ENCODE measurements at places on chromosomes 7 and 10.

DNA sequence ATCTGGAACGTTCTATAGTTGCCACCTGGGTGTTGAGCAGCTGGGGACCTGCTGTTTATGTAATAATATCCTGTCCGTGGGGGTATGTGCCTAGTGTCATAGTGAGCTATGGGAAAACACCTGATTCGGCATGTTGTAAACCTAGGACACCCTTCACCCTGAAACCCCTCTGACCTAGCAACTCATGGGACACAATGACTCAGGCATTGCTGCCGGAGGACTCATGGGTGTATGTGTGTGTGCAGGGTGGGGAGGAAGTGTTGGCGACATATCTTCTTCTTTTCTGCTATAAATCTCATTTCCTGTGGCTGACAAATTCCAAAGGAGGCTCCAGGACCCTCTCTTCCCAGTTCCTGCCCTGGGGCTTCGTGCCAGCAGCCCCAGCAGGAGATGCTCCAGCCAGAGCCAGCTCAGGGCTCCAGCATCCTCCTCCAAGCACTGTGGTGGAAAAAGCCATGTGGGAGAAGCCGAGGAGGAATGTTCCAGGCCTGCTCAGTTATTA is 77.0 kb upstream of the PODXL start:
- DNase-seq: no peak

GRCh38 chr10:89639326-89639725 is 5.7 kb downstream of the PANK1 start:
- DNase-seq: no peak

- no peak for DNase-seq
Measured at GRCh38 chr7:7920481-7920880, 48.1 kb upstream of the GLCCI1 start.

GRCh38 chr7:95144256-95144655 is 180.1 kb downstream of the PON1 start:
- no peak for DNase-seq

- no peak for DNase-seq
Measured at GRCh38 chr10:132878091-132878729, 64.2 kb downstream of the CFAP46 start.

- peak; percentile 51 for DNase-seq
Measured at GRCh38 chr10:48658243-48658974, 26.3 kb upstream of the WDFY4 start.

DNA sequence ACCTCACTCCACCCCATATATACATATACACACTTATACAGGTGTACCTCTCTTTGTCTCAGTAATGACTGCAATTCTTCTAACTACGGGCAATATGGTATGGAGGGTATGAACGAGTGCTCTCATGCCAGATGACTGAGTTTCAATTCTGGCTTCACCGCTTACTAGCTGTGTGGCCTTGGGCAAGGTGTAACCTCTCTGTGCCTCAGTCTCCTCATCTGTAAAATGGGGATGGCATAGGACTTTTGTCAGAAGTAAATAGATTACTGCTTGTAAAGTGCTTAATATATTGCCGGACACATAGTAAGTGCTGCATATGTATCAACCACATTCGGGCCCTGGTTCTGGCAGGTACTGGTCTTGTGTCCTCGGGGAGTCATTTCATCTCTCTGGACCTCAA is 60.1 kb upstream of the IFRD1 start:
- no peak for DNase-seq

- DNase-seq: no peak
Measured at GRCh38 chr10:62062752-62063512, 161.4 kb downstream of the ARID5B start.

- peak; percentile 4 for DNase-seq
Measured at GRCh38 chr10:86341361-86341811, 25.2 kb downstream of the GRID1 start.

DNA sequence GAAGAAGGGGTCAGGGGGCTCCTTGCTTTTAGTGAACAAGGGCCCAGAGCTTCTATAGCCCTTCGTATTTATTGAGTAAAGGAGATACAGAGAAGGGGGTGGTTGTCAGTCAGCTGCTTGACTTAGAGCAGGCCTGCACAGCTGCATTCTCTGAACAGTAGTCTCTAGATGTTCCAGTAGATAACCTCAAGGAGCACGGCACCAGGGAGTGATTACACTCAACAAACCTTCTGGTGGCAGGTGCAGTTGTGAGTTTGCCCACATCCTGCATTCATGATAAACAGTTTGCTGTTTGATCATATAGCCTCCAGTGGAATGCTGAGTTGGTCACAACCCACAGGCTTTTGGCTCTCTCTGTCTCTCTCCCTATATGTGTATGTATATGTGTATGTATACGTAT is 70.0 kb upstream of the GJD4 start:
- DNase-seq: no peak

GRCh38 chr10:70480239-70480861 is 1.8 kb downstream of the PALD1 start:
- DNase-seq: peak; percentile 26

DNA sequence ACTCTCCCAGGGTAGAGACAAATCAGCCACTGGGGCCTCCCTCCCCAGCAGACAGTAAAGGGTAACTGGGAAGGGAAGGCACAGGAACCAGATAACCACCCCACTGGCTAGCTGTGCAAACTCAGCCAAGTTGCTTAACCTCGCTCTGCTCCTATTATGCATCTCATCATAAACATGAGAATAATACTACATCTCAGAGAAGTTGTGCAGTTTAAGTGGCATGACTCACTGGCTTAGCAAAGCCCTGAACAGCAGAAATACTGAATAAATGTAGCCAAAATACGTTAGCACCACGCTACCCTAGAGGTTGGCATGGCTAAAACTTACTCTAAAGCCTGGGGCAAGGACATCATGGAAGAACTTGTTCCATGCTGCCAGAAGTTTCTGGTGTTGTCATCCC is 128.1 kb upstream of the ANK3 start:
- no peak for DNase-seq

GRCh38 chr10:116985611-116986010 is 19.4 kb downstream of the SHTN1 start:
- DNase-seq: no peak

DNA sequence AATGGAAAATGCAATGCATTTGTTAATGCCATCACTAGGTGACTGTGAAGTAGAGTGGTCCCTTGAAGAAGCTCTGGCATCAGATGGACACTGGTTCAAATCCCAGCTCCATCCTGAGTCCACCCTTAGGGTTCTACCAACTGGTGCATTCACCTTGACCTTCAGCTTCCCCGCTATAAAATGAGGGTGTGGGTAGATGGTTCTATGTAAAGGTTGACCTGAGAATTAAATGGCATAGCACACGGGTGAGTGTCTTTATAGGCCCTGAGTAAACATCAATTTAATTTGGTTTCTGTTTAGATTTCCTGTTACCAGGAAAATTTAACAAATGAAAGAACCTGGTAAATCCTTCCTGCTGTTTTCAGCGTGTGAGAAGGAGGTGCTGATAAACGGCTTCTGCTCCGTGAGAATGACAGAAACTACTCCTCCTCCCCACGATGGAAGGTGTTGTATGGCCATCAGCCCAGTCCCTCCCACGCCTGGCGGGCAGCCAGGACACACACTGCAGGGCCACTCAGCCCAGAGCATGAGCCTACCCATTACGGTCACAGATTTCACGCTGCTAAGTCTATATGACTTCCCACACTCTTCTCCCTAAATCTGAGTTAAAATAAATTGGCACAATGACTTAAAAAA is 210.1 kb downstream of the TNS3 start:
- DNase-seq: no peak

DNA sequence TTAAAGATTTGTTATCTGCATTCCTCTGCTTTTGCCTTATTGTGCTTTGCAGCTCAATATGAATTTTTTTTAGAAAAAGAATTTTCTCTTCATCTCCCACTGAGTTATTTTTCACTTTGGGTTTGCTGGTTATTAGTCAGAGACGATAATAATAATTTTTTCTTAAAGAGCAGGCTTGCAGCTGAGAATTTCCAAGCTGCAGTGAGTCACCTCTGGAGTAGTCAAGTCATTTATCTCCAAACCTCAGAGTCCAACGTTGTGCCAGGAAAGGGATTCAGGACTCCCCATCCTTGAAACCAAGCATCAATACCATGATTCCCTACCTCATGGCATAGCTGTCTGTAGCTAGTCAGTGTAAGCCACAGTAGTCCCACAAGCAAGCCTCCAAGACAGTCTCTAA is 15.2 kb upstream of the EGR2 start:
- no peak for DNase-seq

DNA sequence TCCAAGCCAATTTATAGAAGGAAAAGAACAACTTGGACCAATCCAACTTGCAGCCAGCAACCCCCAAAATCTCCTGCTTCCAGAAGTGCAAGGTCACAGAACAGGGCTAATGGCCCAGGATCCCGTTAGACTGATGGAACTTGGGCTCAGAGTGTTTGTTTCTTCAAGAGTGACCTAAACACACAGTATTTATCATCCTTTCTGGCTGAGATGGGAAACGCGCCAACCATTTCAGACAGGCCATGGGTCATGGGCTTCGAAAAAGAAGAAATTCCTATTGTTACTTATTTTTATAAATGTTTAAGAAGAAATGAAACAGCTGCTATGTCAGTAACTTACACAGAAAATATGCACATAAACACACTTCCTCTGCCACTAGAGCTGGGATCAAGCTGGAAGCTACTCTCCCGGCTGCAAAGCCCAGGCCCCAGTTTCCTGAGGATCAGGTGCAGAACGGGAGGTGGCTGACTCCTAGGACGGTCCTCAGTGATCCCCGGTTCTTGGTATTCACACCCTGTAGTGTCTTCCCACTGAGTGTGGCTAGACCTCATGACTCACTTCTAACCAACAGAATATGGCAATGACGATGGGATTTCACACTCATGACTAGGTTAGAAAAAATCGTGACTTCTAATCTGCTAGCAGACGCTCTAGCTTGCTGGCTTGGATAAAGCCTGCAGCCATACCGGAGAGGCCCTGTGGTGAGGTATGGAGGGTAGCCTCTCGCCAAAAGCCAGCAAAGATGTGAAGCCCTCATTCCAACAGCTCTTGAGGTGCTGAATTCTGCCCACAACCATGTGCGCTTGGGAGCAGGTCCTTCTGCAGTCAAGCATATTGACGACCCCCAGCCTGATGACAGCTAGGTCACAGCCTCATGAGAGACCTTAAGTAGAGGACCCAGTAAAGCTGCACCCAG is 60.2 kb downstream of the CHST15 start:
- DNase-seq: no peak

DNA sequence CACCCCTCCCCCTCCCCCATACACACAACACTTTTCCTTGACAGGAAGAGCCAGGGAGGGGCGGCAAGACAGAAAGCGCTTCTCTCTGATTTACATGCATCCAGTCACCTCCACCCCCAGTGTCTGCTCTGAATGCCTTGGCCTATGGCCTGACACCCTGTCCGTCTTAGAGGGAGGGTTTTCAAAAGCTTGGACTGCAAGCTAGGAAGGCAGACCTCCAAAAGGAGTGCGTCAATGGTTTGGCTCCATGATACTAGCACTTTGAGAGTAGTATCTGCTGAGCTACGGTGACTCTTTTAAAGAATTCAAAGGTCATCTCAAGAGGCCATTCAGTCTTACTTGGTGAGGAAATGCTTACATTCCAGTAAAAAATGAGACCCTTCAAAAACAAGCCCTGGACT is 20.3 kb upstream of the PAX2 start:
- no peak for DNase-seq

- DNase-seq: no peak
Measured at GRCh38 chr7:82805527-82805960, 357.1 kb downstream of the PCLO start.

DNA sequence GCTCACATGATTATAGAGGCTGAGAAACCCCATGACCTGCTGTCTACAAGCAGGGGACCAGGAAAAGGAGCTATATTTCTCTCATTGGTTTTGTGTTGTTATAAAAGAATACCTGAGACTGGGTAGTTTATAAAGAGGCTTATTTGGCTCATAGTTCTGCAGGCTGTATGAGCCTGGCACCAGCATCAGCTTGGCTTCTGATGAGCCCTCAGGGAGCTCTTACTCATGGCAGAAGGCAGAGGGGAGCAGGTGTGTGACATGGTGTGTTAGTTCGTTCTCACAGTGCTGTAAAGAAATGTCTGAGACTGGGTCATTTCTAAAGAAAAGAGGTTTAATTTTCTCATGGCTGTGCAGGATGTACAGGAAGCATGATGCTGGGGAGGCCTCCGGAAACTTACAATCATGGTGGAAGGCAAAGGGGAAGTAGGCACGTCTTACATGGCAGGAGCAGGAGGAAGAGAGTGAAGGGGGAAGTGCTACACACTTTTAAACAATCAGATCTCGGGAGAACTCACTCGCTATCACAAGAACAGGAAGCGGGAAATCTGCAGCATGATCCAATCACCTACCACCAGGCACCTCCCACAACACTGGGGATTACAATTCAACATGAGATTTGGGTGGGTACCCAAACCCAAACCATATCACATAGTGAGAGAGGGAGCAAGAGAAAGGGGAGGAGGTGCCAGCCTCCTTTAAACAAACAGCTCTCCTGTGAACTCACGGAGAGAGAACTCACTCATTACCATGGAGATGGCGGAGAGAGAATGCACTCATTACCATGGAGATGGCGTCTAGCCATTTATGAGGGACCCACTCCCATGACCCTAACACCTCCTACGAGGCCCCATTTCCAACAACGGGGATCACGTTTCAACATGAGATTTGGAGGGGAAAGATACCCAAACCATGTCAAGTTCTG is 133.4 kb downstream of the JCAD start:
- DNase-seq: no peak

DNA sequence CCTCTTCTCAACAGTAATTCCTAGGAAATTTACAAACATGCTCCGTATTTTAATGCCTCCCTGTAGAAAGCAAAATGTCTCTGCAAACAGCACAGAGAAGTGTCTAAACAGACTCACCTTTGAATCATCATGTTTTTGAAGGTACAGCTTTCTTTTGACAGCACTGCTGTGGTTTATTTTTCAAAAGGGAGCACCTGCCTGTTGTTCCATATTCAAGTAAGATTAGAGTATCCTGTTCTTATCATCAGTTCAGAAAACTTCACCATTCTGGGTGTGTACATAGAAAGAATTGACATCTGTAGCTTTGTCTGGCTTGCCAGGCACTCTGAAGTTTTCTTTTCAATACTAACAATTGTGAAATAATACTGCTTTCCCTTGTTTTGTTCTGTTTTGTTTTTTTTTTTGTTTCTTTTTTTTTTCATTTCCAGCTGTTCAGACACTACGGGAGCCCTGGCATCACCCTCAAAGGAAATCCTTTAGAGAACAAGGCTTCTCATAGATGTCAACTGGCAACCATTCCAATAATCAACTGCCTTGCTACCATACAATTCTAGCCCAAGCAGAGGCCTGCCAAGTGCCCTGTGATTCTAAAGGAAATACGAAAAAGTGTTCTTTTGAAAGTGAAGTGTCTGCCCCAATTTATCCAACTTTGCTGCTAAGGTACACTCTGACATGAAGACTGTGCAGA is 275.9 kb downstream of the PRPF18 start:
- DNase-seq: no peak

All from activated CD8-positive, alpha-beta memory T cell treated with anti-CD3 and anti-CD28 coated beads, Interleukin-2, amount 50 U/mL, for 4 hours (primary cell).